ENCODE measurements at places on chromosomes 12 and 14. TPM values are rescaled to one million over a fixed set of nuclear protein-coding genes. Genes with fewer than 3 reads are reported as not detected.
A peak's percentile ranks its signal among the peaks of the same experiment; 100 is the strongest.

Gene GZMH
- polyA plus RNA-seq, result 0.42 TPM

GRCh38 chr12:88665071-88665470, 84.8 kb upstream of the KITLG start:
- no peaks in the 10 kb centered on the region for H3K36me3 ChIP-seq
- H3K27me3 ChIP-seq, result no peaks in the 10 kb centered on the region
- DNase-seq, result no peak
- no peak overlapping the region for H3K4me3 ChIP-seq
- H3K4me1 ChIP-seq, result no peaks in the 10 kb centered on the region

Gene SPATS2
- 73.0 TPM for polyA plus RNA-seq

DNA sequence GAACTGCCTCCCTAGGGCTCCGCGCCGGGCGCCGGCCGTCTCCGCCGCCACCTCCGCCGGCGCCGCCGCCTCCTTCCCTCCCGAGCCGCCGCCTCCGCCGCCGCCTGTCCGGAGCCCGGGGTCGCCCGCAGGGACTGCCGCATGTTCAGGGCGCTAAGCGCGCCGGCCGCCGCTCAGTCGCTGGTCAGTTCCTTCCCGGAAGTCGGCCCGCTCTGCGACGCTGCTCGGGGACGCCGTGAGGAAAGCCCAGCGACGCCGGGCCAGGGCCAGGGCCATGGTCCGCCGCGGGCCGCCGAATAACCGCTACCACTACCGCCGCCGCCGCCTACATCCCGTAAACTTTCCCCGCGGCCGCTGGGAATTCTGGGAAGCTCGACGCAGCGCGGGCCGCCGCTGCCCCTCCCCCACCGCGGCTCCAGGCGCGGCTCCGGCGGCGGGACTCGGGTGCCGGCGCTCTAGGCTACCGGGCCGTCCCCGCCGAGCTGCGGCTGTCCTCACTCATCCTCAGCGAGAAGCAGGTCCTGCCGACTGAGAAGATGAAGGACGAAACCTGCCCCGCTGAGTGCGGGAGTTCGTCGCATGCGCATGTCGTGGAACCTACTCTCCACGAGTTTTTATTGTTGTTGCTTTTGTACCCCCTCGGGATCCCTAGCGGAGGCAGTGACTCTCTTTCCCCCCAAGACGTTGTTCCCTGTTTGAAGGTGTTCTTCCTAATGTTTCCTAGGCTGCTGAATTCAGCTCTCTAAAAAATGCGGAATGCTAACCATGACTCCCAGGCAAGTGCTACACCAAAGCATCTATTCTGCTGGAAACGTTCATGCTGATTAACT, at the start of gene SAV1:
Gene SAV1, minus strand, starts transcription at position 311 of the 830 bp plus-strand sequence. CDS start 339 bp downstream, outside the sequence.
- H3K36me3 ChIP-seq, result no peaks in the 10 kb centered on the region
- no peaks in the 10 kb centered on the region for H3K4me1 ChIP-seq
- H3K27ac ChIP-seq, result peak within 1 kb of the TSS; percentile 94
- DNase-seq, result peak; percentile 96

DNA sequence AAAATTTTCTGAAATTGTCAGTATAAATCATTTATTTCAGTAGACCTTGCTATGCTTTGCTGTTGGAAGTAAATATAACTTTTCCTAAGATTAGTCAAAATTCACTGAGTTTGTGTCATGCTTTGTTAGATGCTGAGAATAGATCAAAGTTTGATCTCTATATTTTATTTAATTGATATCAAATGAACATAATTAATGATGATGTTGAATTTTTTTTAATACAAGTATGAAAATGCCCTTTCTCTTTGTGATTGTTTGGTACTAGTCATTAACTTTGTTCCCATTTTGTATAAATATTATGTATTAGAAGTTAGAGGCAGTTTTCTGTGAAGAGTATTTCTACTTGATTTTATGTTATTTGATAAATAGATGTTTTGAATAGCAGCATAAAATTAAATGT, 45.7 kb downstream of the CCDC91 start:
- H3K27me3 ChIP-seq, result no peaks in the 10 kb centered on the region
- H3K4me3 ChIP-seq, result no peak overlapping the region
- H3K27ac ChIP-seq, result no peak overlapping the region
- H3K4me1 ChIP-seq, result no peaks in the 10 kb centered on the region

Gene ACRBP
- polyA plus RNA-seq, result 5.8 TPM

Gene GAS2L3
- 20.2 TPM for polyA plus RNA-seq

GRCh38 chr12:56299308-56299852, 750 bp downstream of the CS start:
- no peak for DNase-seq
- H3K4me1 ChIP-seq, result peaks cover 61% of the 10 kb centered on the region
- peak overlapping the region; percentile 98 for H3K27ac ChIP-seq
- no peaks in the 10 kb centered on the region for H3K27me3 ChIP-seq
- peaks cover 33% of the 10 kb centered on the region for H3K36me3 ChIP-seq
- peak overlapping the region; percentile 88 for H3K4me3 ChIP-seq
